Activated CD4-positive, alpha-beta T cell treated with anti-CD3 and anti-CD28 coated beads, Interleukin-10, Interleukin-2, amounts not matched to agents 100 ng/mL and 50 ng/mL, durations not matched to agents 16 hours and 8 hours (primary cell): ENCODE measurements at places on chromosomes 16 and 17.

DNA sequence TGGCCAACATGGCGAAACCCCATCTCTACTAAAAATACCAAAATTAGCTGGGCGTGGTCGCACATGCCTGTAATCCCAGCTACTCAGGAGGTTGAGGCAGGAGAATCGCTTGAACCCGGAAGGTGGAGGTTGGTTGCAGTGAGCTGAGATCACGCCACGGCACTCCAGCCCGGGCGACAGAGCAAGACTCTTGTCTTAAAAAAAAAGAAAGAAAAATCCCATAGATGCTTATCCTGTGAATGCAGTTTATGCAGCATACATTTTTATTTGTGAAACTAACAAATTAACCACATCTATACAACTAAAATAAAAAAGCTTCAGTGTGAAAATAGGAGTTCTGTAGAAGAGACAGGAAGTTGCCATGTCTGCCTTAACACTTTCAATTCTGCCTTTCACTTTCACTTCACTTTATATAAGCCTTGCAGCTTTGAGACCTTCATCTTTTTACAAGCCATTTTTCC lies 7.1 kb downstream of the IGSF6 start:
- peak; percentile 77 for DNase-seq

DNA sequence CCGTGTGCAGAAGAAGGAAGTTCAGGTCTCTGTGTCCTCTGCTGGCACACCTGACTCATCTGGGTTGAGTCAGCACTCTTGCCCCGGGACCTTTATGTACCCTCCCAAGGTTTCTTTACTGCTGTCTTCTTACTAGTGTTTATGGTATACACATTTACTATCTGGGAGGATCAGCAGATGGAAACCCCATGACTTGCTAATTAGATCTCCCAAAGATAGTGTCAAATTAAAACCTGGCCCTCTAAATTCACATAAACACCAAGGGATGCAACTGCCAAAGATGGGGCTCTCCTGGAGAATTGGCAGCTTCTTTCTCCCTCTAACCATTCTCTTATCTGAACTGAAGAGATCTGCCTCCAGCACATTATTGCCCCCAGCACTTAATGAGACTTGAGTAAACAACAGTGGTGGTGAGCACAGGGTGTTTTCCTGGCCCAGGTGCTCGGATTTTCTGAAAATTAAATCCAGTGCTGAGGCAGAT lies 718.1 kb upstream of the SOX9 start:
- no peak for DNase-seq

DNA sequence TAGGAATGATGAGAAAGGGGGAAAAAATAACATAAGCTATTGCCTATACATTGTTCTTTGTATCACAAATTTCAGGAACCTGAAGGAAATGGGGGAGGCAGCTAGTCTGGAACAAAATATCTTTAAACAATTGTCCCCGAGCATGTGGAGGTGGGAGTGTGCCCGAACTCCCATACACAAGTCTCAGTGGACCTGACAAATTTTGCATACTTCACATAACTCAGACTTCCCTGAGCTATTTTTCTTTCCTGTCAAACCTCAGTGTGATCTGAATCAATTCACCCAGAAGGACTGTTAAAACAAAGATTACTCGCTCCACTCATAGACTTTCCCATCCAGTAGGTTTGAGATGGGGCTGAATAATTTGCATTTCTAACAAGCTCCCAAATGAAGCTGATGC lies 1.6 kb upstream of the XPO6 start:
- DNase-seq, result no peak

GRCh38 chr16:88886420-88886844 lies 20.0 kb upstream of the PABPN1L start:
- no peak for DNase-seq

DNA sequence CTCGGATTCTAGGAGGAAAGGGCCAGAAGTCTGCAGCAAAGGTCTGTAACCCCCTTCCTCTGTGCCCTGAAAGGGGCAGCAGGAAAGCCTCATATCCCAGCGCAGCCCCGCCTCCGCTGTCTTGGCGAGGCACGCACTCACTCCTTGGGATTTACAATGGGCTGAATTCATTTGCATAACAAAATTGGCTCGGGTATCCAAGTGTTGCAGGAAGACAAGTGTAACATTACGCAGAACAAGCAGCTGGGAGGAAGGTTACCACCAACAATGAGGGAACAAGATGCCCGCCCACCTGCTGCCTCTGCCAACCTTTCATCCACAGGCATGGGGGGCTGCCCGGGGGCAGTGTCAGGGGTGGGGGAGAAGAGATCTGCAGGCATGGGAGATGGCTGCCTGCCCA lies 130.4 kb downstream of the MRM1 start:
- DNase-seq, result no peak

- no peak for DNase-seq
These were observed 393.6 kb downstream of the SOX9 start for GRCh38 chr17:72514321-72514861.

DNA sequence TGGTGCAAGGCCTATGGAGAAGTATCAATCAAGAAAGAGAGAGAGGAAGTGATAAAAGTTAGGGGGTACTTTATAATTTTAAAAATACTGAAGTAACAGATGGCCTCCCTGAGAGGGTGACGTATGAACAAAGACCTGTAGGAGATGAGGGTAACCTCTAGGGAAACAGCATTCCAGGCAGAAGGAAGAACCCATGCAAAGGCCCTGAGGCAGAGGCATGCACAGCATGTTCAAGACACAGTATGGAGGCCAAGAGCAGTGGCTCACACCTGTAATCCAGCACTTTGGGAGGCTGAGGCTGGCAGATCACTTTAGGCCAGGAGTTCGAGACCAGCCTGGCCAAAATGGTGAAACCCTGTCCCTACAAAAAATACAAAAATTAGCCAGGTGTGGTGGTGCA lies 192.6 kb upstream of the AXIN2 start:
- DNase-seq, result no peak

- DNase-seq, result no peak
These were observed 126.0 kb upstream of the GOT2 start for GRCh38 chr16:58859958-58860669.

DNA sequence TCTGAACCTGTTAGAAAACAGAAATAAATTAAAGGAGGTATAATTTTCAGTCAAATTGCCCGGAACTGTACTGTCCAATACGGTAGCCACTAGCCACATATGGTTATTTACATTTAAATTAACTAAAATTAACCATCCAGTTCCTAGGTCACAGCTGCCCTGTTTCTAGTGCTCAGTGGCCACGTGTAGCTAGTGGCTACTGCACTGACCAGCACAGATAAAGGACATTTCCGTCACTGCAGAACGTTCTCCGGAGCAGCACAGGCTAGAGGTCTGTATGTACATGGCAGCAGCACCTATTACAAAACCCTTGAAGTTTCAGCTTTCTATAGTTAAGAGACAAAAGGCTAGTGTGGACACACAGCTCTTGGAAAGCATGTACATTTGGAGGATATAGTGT lies 33.7 kb downstream of the CPSF4L start:
- DNase-seq, result no peak

- peak; percentile 17 for DNase-seq
These were observed 69.3 kb downstream of the FTO start for GRCh38 chr16:53773150-53773846.

GRCh38 chr17:8285270-8286181 lies 2.9 kb upstream of the RANGRF start:
- no peak for DNase-seq

DNA sequence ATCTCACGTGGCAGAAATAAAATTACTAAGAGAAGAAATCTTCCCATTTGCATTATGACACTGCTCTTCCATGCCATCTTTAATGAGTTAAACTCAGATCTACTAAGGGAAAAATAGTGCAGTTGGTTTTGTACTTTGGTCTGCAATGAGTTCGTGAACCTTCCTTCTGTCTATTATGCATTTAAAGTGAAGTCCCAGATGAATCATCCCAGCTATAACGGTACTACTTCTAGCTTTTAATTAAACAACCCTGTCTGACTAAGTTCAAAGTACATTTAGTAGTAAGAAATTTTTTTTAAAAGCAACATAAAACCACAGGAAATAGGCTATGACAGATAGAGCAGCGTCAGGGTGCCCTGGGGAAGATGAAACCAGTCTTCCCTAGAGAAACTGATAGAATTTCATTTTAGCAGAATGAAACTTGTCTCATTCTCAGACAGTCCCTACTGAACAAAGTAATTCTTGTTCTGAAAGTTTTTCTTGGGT lies 1.8 kb downstream of the TMIGD1 start:
- peak; percentile 89 for DNase-seq

DNA sequence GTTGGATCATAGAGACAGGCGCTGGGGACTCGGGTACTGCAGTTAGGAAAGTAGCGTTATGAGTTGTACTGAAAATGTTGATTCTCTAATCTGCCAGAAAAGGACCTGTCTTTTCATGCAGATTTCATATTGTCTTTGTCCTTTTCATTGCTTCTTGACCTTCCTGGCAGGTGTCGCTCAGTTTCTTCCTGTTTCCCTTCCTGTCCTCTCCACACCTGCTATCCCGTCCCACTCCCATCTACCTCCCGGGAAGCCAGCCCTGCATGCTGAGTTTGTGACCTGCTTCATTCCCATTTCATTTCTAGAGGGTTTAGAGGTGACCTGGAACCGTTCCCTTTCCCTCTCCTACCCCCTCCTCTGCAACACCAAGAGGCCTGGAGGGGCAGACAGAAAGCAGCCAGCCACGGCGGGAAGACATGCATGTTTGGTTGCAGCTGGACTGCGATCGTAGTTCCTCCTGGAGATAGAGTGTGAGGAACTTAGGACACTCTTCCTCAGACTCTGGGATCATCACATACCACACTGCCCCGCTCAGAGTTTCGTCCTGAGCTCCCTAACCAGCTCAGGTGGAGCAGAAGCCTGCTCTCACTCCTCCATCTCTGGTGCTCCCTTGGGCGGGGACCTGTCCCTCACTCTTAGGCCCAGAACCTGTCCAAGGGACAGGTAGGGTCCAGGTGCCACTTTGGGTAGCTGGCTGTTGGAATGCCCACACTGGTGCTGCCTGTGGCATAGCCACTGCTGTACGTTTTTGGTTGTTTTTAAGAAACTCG lies 23.9 kb upstream of the ARHGAP23 start:
- DNase-seq, result no peak

GRCh38 chr17:50604513-50604912 lies 30.2 kb upstream of the ABCC3 start:
- DNase-seq, result no peak

DNA sequence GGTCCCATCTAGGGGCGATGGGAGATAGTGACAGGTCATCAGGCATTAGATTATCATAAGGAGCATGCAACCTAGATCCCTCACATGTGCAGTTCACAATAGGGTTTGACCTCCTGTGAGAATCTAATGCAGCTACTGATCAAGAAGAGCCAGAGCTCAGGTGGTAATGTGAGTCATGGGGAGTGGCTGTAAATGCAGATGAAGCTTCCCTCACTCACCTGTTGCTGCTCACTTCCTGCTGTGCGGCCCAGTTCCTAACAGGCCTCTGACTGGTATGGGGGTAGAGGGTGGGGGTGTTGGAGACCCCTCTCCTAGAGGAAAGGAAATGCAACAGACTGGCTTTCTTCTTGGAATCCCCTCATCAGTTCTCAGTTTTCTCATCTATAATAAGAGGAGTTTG lies 131.4 kb downstream of the CA10 start:
- no peak for DNase-seq

GRCh38 chr17:27616414-27616813 lies 14.6 kb upstream of the LGALS9 start:
- DNase-seq, result peak; percentile 34

GRCh38 chr16:27495191-27495590 lies 54.5 kb downstream of the GTF3C1 start:
- no peak for DNase-seq

- DNase-seq, result peak; percentile 80
These were observed 16.8 kb upstream of the TRPV2 start for GRCh38 chr17:16398270-16399267.

DNA sequence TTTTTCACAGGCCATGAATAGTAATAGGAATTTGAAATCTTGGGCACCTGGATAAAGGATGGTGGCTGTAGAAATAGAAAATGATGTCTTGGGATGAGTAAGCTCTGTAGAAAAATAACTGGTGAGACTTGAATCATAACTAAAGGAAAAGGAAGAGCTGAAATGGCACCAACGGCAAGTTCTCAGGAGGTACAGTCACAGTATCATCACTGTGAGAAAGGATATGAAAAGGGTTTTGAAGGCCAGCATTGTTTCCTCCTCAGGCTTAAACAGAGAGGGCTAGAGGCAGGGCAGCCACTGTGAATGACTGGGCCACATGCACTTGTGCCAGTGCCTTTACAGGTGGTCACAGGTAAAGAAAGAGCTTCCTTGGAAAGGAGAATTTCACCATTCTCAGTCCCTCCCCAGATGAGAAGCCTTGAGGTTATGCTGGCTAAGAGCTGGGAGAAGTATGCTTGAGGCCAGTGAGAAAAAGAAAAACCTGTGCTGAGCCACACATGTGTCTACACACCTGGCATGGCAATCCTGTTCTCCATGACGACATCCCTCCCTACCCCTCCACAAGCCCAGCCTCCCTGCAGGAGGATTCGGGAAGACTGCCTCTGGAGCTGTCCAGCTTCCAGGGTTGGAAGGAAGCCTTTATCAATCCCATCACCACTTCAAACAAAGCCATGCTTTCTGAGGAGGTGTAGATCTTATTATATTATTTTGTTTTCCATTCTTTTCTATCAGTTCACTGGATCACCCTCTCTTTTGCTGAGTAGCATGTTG lies 3.8 kb upstream of the ANKFN1 start:
- DNase-seq, result no peak

DNA sequence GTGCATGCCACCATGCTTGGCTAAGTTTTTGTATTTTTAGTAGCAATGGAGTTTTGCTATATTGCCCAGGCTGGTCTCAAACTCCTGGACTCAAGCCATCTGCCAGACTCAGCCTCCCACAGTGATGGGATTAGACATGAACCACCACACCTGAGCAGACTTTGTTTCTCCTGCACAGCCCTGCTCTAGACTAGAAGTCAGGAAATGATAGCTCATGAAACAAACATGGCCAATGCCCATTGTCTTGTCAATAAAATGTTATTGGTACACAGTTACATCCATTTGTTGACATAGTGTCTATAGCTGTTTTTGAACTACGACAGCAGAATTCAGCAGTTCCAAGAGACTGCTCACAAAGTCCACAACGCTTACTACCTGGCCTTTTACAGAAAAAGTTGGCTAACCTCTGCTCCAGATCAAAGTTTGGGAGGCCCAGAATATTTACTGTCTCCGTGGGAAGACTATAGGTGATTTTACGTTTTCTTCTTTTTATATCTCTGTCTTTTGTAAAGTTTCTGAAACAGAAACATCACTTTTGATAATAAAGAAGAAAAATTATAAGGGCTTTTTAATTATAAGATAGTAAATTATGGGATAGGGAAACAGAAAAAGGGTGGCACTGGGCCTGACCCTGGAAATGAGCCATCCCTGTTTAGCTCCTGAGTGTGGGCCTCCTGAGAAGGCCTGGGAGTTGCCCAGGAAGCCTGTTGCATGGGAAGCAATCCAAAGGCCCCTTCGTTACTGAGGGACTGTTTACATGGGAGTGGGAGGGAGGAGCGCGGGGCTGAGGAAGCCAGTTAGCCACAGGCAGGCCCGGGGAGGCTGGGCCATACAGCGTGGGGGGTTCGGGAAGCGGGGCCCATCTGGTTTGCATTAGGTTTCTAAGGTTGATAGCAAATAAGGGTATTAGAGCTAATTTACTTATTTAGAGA lies 201.5 kb downstream of the IRF8 start:
- DNase-seq, result no peak
